ENCODE measurements at places on chromosomes 12 and 14.

DNA sequence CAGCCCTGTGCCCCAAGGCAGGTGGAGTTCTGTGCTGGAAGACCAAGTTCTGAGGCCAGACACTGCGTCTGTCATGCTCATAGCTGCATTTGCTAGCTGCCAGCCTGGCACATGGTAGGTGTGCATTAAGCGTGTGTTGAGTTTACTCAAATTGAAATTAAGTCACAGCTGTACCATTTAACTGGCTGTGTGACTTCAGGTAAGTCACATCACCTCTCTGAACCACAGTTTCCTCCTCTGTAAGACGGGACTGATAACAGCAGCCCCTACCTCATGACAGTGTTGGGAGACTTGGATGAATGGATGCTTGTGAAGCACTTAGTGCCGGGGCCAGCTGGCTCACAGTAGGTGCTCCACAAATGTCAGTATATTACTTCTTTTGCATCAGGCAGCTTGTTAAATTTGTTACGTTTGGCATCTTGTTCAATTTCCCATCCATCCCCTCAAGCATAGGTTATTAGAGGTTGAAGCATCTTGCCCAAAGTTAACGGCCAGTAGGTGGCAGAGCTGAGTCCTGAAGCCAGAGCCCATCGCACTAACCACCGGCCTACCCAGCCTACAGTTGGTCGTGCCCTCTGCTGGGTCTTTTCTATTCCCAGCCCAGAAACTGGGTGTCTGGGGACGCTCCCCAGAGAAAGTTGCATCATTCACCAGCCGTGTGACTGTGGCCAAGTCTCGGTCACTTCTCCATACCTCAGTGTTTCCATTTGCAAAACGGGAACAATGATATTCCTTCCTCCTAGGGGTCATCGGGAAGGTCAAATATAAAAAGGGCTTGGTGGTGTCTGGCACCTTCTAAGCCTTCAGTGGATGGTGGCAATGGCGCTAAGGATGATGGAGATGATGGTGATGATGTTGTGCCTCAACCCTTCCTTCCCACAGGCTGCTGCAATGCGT lies 4.5 kb downstream of the DAO start:
- ATAC-seq = peak; percentile 69

DNA sequence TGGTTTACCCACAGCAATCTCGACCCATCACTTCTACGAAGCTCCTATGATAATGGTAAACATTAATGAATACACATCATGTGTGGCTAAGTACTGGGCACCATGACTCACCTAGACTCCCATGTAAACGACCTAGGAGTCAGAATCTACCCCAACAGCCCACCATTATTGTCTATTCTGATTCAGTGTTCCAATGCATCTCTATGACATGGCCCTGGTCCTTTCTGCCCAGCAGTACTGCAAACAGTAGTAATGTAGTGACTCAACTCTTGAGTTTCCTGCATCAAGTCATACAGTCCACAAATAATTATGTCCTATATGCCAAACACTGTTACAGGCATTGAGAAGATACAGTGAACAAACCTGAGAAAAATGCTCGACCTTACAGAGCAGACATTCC lies 14.6 kb downstream of the GTF2A1 start:
- no peak for ATAC-seq

DNA sequence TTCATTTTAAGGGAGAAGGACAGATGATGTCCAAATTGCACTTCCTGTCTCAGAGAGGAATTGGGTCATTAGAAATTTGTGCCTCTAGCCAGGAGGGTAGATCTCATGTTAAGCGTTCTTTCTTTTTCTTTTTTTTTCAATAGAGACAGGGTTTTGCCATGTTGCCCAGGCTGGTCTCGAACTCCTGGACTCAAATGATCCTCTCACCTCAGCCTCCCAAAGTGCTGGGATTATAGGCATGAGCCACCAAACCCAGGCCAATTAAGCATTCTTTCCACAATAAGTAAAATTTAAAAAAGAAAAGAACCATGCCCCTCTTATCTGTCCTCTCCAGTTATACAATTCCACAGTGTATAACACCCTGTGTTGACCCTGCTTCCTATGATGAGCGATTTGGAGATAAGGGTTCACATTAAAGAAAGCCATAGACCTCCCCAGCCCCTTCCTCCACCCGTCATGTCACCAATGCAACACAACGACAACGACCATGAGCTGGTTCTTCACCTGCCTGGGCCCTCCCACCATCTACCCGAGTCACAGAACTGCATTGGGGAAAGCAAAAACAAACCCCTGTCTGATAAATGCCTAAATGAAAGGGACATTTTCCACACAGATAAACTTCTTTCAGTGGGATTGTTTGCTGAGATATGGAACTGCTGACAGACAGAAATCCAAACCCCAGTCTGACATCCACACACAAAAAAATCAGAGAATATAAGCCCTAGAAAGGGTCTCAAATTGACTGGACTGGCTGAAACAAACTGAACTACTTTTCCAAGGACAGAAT lies 37.3 kb downstream of the SSH1 start:
- no peak for ATAC-seq

GRCh38 chr14:85010186-85010585 lies 519.8 kb upstream of the FLRT2 start:
- no peak for ATAC-seq

DNA sequence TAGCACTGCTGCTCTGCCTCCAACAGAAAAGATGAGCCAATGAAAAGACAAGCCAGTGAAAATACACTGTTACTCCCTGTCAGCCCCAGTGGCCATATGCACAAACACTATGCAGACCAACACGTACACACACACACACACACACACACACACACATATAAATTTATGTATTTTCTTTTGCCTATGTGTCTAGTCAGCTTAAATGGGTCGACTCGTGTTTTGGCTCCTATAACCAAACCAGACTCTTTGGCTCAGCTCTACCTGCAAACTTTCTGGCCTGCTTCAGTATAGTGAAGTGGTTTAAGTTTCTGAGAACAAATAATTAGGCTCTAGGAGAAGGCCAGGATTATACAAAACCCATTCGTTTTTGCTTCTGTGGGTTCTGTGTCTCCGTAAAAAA lies 30.3 kb upstream of the PMCH start:
- no peak for ATAC-seq

- ATAC-seq = no peak
These were observed 439.5 kb downstream of the CCER1 start for GRCh38 chr12:90515199-90516175.

DNA sequence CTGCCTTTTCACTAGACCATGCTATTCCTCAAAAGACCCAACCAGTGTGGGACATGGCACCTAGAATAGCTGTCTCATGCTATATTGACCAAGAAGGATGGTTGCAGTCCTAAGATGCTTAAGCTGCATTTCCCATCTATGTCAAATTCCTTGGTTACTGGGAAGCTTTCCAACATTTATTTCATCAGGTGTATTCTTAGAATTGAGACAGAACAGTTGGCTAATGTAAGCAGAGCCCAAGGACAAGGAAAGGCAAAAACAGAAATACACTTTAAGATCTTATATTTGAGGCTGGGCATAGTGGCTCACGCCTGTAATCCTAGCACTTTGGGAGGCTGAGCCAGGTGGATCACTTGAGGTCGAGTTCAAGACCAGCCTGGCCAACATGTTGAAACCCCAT lies 24.7 kb downstream of the ARG2 start:
- peak; percentile 27 for ATAC-seq

- ATAC-seq = no peak
These were observed 145.4 kb upstream of the FKBP4 start for GRCh38 chr12:2649201-2650030.

GRCh38 chr12:49089821-49090773 lies 4.5 kb downstream of the DHH start:
- ATAC-seq = peak; percentile 36
